ENCODE measurements at places on chromosomes 2 and 18. TPM values are rescaled to one million over a fixed set of nuclear protein-coding genes. Genes with fewer than 3 reads are reported as not detected.

GRCh38 chr2:147716906-147717305, 127.9 kb upstream of the ACVR2A start:
- H3K4me1 ChIP-seq = no peaks in the 10 kb centered on the region
- no peak for DNase-seq
- no peaks in the 10 kb centered on the region for H3K36me3 ChIP-seq

DNA sequence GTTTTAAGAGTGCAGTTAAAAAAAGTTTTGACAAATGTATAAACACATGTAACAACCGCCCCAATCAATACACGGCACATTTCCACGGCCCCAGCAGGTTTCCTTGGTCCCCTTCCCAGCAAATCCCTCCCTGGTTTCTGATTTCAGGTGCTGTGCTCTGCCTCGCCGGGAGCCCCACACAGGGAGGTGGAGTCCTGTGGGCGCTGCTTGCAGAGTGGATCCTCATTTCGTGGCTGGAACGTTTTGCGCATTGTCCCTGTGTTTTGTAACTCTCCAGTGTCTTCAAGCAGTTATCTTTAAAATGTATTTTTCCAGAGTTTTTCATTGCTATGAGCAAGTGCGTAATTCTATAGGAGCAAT, 124.8 kb downstream of the GALR1 start:
- peaks cover 4% of the 10 kb centered on the region for H3K27me3 ChIP-seq
- H3K4me3 ChIP-seq = no peak overlapping the region
- no peaks in the 10 kb centered on the region for H3K36me3 ChIP-seq
- DNase-seq = no peak

DNA sequence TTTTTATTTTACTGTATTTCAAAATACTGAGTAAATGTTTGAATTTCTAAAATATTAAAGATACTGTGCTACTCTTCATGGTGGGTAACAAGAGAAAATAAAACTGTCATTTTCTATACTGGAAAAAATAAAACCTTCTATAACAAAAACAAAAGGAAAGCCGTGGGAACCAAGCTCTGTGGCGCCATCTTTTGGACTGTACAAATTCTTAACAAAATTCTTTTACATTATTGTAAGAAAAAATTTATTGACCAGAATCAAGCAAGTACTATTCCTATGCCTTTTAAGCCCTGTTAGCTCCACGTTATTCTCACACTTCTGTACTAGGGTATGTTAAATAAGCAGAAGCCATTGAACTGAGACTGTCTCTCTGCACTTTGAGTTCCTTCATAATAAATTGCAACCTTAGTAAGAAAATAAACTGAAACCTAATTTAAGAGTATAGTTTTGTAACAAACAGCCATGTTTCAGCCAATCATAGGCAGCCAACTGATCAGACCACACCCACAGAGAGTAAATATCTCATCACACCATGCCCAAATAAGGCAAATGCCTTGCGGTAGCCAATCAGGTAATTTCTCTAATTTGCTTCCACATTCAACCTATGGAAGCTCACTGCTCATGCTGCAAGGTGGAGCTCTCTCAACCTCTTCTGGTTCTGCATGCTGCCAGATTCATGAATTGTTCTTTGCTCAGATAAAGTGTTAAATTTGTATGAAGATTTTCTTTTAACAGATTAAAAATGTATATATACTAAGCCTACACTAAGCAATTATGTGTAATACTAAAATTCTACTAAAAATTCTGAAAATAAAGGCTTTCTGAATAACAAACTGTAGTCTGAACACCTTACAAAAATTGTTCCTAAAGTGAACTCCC, 42.2 kb downstream of the HIBCH start:
- H3K4me1 ChIP-seq = no peaks in the 10 kb centered on the region
- no peak overlapping the region for H3K27ac ChIP-seq
- no peak for DNase-seq
- H3K4me3 ChIP-seq = no peak overlapping the region

DNA sequence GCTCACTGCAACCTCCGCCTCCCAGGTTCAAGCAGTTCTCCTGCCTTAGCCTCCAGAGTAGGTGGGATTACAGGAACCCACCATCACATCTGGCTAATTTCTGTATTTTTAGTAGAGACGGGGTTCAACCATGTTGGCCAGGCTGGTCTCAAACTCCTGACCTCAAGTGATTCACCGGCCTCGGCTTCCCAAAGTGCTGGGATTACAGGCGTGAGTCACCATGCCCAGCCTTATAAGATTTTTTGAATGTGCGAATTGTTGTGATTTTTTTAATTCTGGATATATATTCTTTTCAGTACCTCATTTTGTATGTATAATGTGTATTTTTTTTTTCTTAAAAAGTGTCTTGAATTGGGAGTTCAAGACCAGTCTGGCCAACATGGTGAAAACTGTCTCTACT, 42.0 kb upstream of the CCDC150 start:
- H3K36me3 ChIP-seq = no peaks in the 10 kb centered on the region
- no peak for DNase-seq
- peaks cover 10% of the 10 kb centered on the region for H3K4me1 ChIP-seq

DNA sequence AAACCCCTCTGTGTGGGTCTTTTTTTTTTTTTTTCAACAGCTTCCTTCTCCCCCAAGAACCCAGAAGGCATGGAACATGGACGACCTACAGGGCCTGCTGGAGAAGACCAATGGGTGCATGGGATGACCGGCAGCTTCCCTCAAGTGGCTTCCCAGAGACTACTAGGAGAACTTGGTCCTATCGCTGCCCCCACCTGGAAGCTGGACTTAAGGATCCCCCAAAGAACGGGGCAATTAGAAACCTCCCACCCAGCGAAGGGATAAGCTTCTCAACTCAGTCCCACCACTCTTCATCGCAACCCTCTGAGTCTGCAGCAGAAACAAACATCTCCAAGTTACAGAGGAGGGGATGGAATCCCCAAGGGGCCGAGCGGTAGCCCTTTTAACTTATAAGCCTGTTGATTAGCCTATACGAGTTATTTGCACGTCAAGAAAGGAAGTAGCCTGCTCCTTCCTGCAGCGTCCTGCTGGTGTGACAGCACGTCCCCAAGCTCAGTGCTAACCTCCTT, 1.4 kb downstream of the ACTR1B start:
- H3K27ac ChIP-seq = peak overlapping the region; percentile 49
- peaks cover 14% of the 10 kb centered on the region for H3K4me1 ChIP-seq
- H3K27me3 ChIP-seq = no peaks in the 10 kb centered on the region
- DNase-seq = no peak

DNA sequence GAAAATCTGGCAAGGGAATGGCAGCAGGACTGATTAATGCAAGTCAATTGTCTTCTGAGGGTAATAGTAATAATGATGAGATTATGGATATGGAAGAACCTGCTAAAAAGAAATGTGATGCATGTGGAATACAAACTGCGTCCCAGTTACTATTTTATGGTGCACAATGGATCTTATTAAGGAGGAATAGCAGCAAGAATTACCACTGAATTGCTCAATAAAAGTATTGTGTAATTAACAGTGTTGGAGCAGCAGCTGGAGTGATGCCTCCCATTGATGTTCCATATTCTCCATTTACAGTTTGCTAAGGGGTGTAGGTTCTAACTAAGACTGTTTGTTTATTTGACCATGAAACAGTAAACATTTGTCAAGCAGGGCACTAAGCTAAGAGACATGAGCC, 167.9 kb downstream of the HRH4 start:
- no peak overlapping the region for H3K4me3 ChIP-seq
- no peaks in the 10 kb centered on the region for H3K27me3 ChIP-seq
- no peak for DNase-seq
- H3K4me1 ChIP-seq = no peaks in the 10 kb centered on the region

DNA sequence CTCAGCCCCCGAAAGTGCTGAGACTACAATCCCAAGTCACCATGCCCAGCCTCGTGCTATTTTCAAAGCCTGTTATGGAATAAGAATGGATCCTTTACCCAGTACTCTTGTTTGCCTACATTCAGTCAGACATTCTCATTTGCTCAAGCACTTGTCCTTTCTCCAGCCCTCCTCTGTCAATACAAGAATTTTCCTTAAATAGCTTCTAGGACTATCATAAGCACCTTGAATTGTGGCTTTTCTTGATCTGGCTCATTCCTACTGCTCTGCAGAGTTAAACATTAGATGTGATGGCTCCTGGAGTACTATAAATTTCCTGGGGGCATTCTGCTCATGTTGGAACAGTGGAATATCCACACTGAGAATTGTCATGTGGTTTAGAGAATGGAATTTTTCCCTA, 506.1 kb downstream of the ARHGAP15 start:
- no peak overlapping the region for H3K4me3 ChIP-seq
- H3K27me3 ChIP-seq = no peaks in the 10 kb centered on the region
- H3K4me1 ChIP-seq = no peaks in the 10 kb centered on the region
- DNase-seq = no peak
- H3K27ac ChIP-seq = no peak overlapping the region

GRCh38 chr18:55416791-55417190, 171.2 kb downstream of the TCF4 start:
- H3K27me3 ChIP-seq = no peaks in the 10 kb centered on the region
- DNase-seq = no peak
- no peak overlapping the region for H3K4me3 ChIP-seq
- no peaks in the 10 kb centered on the region for H3K4me1 ChIP-seq
- no peaks in the 10 kb centered on the region for H3K36me3 ChIP-seq

DNA sequence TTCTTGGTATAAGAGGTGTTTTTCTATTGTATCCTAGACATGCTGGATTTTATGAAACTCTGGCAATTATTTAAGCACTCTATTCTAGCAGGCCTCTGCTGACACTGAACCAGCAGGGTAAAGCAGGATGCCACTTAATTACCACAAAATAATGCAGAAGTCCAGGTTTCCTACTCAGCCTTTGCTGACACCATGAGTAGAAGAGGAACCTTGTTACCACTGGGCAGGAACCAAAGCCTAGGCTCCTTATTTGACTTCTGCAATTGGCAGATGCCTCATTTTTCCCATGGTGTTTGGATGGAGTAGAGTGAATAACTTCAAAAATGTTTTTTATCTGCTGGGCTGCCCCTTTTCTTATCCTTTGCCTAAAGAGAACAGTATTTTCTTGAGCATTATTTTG, 60.8 kb downstream of the THNSL2 start:
- H3K27me3 ChIP-seq = no peaks in the 10 kb centered on the region
- no peak for DNase-seq
- no peak overlapping the region for H3K27ac ChIP-seq
- H3K36me3 ChIP-seq = no peaks in the 10 kb centered on the region
- no peaks in the 10 kb centered on the region for H3K4me1 ChIP-seq

DNA sequence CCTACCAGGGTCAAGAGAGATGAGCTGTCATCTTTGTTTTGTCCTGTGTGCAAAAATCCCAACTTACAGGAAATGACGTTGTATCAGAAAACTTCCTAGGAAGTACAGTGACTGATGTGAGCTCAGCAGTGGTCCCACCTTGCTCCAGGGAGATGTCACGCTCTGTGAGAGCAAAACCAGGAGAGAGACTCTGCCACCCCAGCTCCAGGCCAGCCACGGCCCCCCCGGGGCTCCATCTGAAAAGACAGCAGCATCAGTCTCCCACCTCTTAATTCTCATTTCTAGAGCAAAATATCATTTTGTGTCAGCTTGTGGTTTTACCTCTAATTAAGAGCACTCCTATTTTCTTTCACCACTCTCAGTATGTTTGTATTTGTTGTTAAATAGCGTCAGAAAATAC, 57.5 kb downstream of the MYL12B start:
- H3K27me3 ChIP-seq = no peaks in the 10 kb centered on the region
- no peak overlapping the region for H3K4me3 ChIP-seq
- H3K36me3 ChIP-seq = no peaks in the 10 kb centered on the region
- peaks cover 47% of the 10 kb centered on the region for H3K4me1 ChIP-seq

DNA sequence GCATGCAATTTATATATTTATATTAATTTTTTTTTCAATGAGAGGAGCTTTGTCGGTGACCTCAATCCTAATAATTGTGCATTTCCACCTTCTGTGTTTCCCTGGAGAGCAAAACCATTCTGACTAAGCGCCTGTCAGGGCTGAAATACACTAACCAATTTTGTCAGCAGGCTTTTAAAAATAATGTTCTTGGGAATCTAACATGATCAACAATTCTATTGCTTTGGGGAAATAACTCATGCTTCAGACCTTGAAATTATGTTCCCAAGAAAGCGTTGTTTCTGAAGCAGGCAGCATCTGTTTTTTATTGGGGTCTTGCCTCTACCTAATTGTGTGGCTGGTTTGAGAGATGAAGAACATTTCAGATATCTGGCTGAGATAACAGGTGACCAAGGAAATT, 129.1 kb upstream of the ALKAL2 start:
- H3K36me3 ChIP-seq = no peaks in the 10 kb centered on the region
- H3K27me3 ChIP-seq = no peaks in the 10 kb centered on the region
- H3K4me3 ChIP-seq = no peak overlapping the region
- H3K27ac ChIP-seq = no peak overlapping the region

DNA sequence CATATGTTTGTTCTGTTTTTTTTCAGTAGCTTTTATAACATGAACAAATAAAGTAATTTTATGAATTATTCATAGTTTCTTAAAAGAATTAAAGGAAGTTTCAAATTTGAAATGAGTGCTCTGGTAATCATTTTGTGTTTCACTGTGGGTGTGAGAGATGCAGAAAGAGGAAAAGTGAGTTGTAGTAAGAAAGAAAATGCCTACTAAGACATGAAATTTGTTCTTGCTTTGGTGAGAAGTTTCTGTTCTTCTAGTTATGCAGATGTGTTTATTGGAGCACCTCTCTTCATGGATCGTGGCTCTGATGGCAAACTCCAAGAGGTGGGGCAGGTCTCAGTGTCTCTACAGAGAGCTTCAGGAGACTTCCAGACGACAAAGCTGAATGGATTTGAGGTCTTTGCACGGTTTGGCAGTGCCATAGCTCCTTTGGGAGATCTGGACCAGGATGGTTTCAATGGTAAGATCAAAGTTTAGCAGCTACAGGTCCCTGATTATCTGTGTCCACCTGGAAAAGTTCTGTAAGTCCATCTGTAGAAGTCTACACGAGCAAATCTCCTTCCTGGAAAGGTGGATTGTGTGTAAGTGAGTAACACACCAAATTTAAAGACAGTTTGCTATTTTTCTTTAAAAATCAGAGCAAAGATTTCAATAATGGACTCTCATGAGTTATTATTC, 51.4 kb downstream of the ITGAV start:
- H3K4me1 ChIP-seq = peaks cover 4% of the 10 kb centered on the region
- DNase-seq = no peak
- H3K27ac ChIP-seq = no peak overlapping the region
- H3K27me3 ChIP-seq = no peaks in the 10 kb centered on the region
- H3K4me3 ChIP-seq = no peak overlapping the region

The RAD51AP2 gene
- total RNA-seq = not detected

The MREG gene
- 19.2 TPM for total RNA-seq

The NAPG gene
- 27.8 TPM for total RNA-seq

The BBS5 gene
- total RNA-seq = 7.5 TPM

All from Panc1 (cell line).